ENCODE measurements at places on chromosomes 11 and 22.

- no peak for DNase-seq
These were observed 247.3 kb downstream of the MN1 start for GRCh38 chr22:27554106-27554811.

GRCh38 chr22:41030891-41031290 is 61.5 kb upstream of the EP300 start:
- DNase-seq, result no peak

- DNase-seq, result no peak
These were observed 23.0 kb upstream of the ZDHHC13 start for GRCh38 chr11:19093976-19094375.

GRCh38 chr11:131817687-131818188 is 447.3 kb downstream of the NTM start:
- DNase-seq, result no peak
